ENCODE measurements at places on chromosomes 2 and 18.

- DNase-seq, result no peak
Observed at GRCh38 chr18:33937270-33937816, 287.4 kb downstream of the NOL4 start.

GRCh38 chr2:207200136-207200535 is 34.4 kb upstream of the KLF7 start:
- no peak for DNase-seq

- DNase-seq, result no peak
Observed at GRCh38 chr2:61853086-61853846, 594 bp downstream of the FAM161A start.

GRCh38 chr2:7102826-7103225 is 185.6 kb downstream of the RNF144A start:
- no peak for DNase-seq

- DNase-seq, result no peak
Observed at GRCh38 chr2:163594497-163594896, 141.3 kb downstream of the FIGN start.

- DNase-seq, result no peak
Observed at GRCh38 chr18:59420244-59420643, 61.2 kb upstream of the LMAN1 start.

- no peak for DNase-seq
Observed at GRCh38 chr18:26183395-26184112, 42.7 kb upstream of the TAF4B start.

DNA sequence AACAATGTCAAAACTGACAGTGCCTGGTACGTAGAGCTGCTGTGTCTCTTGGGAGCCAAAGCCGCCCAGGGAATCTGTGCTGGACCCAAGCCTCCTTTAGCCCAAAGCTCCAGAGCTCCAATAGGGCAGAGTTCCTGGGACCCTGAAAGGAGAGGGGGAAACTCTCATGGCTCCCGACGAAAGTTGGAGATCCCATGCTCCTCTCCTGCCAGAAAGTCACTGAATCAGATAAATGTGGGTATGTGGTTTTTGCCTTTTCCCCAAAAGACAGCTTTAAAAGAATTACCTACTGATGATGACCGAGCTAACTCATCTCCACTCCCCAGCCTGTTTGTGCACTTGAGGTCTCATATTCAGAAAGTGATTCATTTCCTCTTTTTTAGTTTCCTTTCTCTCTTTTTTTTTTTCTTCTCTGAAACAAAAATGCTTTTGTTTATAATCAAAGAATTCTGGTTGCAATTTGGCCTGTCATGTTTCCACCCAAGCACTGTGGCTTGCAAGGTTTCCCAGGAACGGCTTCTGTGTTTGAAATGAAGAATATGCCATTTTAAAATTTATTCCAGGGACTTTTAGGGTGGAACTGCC is 14.1 kb upstream of the PMAIP1 start:
- DNase-seq, result peak; percentile 75

DNA sequence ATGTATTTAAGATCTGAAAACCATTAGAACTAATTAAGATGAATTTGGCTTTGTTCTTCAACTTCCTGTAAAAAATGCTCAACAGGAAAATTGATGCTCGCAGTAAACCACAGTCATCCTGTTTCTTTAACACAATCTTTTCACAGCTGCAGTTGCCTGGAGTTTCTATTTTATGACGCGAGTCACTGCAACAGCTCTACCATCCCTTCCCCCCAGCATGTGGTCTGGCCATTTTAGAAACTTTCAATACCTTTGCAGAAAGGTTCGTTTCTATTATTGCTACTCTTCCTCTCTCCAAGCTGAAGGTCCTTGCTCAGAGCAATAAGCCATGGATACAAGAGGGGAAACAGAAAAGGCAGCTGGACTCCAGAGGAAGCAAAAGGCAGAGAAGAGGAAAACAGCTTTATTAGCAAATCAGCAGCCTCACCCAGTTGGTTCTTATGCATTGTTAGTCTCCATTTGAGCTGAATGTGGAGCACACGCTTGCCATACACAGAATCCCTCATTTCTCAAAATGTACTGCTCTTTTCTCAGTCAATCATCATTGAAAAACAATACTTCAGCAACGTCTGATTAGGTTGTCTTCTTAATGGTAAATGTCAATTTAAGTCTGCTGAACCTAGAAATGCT is 3.9 kb downstream of the WIPF1 start:
- peak; percentile 72 for DNase-seq

DNA sequence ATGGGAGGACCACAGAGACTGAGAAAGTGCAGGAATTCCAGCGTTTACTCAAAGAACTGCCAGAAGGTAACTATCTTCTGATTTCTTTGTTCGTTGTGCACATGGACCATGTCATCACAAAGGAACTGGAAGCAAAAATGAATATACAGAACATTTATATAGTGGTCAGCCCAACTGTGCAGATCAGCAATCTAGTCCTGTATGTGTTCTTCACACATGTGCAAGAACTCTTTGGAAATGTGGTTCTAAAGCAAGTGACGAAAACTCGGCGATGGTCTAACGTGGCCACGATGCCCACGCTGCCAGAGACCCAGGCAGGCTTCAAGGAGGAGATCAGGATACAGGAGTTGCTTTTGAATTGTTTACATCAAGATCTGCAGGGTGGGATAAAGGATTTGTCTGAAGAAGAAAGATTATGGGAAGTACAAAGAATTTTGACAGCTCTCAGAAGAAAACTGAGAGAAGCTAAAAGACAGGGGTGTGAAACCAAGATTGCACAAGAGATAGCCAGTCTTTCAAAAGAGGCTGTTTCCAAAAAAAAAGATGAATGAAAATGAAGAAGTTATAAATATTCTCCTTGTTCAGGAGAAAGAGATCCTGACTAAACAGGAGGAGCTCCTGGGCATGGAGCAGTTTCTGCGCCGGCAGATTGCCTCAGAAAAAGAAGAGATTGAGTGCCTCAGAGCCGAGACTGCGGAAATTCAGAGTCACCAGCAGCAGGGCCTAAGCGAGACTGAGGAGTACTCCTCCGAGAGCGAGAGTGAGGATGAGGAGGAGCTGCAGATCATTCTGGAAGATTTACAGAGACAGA is 8.3 kb upstream of the CHST10 start:
- DNase-seq, result peak; percentile 71

Data from suppressor macrophage (primary cell).